ENCODE measurements at places on chromosomes 3 and 15.

DNA sequence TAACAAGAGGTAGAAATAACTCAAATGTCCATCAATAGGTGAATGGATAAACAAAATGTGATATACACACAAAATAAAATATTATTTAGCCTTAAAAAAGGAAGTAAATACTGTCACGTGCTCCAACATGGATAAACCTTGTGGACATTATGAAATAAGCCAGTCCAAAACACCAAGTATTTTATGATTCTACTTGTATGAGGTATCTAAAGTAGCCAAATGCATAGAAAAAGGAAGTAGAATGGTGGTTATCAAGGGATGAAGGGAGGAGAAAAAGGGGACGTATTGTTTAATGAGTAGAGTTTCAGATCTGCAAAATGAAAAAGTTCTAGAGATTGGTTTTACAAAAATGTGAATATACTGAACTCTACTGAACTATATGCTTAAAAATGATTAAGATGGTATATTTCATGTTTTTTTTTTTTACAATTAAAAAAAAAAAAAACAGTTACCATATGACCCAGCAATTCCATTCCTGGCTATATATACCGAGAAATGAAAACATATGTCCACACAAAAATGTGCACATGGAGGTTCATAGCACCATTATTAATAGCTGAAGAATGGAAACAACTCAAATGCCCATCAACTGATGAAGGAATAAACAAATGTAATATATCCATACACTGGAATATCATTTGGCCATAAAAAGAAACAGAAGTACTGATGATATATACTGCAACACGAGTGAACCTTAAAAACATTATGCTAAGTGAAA, 29.1 kb upstream of the MAP6D1 start:
- DNase-seq = no peak

DNA sequence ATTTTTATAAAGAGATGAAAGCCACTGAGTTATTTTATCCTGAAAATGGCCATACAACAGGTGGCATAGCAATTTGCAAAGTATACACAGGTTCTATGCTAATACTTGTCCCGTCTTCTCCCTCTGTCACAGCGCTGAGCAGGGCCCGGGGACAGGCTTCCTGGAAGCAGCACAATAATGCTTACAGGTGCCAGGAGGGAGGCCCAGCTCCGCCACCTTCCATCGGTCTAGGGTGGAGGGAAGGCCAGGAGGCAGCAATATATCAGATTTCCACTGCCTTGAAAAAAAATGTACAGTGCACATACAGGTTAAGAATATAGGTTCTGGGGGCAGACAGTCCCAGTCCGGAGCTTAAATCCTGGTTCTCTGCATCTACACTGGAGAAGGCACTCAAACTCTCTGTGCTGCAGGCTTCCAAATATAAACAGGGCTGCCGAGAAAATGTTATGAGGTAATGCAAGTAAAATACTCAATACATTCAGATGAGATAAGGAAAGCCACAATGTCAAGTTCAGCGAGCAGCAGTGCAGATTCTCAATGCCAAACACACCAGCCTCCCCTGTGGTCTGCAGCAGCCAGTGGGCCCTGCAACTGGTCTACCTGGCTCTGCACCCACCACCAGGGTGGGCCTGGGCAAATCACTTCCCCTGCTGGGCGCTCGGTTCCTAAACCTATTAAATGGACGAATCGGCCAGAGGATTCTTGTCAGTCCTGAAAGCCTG, 189.6 kb downstream of the XXYLT1 start:
- no peak for DNase-seq

GRCh38 chr3:57756528-57757401, 656 bp downstream of the SLMAP start:
- DNase-seq = peak; percentile 26

DNA sequence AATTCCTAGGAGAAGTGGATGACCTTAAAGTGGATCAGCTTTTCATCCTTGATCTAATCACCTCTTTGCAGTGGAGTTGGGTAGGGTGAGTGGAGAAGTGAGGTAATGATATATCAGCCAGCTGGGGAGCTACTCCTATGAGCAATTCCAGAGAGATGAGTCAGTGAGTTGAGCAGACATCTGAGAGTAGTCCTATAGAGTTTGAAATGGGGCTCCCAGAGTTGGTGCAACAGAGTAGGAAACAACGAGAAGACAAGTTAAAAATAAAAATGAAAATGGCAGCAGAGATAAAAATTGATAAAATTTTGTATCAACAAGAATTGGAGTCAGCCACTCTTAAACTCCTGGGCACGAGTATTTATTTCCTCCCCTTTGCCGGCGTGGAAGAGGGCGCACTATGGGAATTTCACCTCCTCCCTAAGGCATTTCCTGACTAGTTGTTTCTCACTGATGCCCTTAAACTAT, 150.8 kb upstream of the DPH6 start:
- no peak for DNase-seq

- no peak for DNase-seq
Measured at GRCh38 chr3:126782536-126782935, 78.5 kb downstream of the CHCHD6 start.

- DNase-seq = no peak
Measured at GRCh38 chr15:73887481-73887880, 14.1 kb downstream of the TBC1D21 start.

- no peak for DNase-seq
Measured at GRCh38 chr15:75314552-75315290, 21.1 kb upstream of the COMMD4 start.

DNA sequence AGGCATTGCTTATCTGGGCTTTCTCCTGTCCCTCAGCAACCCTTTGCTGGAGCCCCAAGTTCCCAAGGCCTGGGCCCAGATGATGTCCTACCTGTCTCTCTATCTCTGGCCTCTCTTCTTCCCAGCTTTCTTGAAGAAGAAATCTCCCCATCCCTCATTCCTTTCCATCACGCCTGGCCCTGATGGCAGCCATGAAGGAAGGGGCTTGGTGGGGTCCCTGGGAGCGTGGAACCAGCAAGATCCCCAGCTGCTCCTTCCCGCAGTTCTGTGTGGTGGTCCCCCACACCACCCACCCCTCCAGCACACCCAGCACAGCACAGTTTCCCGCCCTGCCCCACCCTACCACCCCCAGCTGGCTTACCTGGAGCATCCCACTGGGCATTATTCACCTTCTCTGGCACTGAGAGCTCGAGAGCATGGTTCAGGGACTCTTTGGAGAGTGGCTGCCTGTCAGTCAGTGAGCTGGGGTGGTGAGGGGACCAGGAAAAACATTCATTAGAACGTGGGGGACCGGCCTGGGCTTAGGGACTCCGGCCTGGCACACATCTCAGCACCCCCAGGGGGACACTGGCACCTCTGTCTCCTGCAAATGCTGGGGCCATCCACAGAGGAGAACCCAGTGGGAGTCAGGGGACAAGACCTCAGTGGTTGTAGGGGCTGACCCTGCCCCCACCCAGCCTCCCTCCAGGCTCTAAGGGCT, 26.6 kb downstream of the ACSBG1 start:
- no peak for DNase-seq

DNA sequence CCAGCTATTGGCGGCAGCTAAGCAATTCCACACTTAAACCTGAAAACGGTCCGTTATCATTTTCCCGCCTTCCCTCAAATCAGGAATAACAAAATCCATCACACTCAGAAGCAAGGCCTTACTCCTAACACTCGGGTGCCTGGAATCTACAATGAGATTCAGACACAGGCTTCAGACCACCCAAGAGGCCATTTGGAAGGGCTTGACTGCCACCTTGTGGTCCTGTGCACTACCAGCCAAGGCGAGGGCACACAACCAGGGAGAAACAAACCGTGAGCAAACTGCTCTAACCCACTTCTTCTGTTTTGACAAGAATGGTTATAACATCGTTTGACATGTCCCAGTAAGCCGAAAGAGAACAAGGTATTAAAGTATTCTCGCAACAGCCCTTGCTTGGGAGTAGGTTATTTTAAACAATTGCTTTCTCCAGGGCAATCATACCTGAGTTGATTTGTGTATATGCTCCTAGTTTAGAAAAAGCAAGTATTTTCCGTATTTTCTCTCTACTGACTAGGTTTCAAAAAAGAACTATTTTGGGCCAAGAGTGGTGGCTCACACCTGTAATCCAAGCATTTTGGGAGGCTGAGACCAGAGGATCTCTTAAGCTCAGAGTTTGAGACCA, 40.1 kb upstream of the TAFA4 start:
- DNase-seq = no peak

DNA sequence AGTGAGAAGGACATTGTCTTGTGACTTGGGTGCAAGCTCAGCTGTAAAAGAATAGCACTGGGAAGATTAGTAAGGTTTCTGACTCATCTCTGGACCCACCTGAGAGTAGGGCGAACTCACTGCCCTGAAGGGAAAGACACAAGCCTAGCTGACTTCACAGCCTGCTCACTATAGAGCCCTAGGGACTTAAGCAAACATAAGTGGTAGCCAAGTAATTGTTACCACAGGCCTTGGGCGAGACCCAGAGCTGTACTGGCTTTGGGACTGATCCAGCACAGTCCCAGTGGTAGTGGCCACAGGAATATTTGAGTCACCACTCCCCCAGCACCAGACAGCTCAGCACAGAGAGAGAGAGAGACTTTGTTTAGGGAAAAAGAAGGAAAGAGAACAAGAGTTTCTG, 429.9 kb downstream of the TBL1XR1 start:
- DNase-seq = no peak

DNA sequence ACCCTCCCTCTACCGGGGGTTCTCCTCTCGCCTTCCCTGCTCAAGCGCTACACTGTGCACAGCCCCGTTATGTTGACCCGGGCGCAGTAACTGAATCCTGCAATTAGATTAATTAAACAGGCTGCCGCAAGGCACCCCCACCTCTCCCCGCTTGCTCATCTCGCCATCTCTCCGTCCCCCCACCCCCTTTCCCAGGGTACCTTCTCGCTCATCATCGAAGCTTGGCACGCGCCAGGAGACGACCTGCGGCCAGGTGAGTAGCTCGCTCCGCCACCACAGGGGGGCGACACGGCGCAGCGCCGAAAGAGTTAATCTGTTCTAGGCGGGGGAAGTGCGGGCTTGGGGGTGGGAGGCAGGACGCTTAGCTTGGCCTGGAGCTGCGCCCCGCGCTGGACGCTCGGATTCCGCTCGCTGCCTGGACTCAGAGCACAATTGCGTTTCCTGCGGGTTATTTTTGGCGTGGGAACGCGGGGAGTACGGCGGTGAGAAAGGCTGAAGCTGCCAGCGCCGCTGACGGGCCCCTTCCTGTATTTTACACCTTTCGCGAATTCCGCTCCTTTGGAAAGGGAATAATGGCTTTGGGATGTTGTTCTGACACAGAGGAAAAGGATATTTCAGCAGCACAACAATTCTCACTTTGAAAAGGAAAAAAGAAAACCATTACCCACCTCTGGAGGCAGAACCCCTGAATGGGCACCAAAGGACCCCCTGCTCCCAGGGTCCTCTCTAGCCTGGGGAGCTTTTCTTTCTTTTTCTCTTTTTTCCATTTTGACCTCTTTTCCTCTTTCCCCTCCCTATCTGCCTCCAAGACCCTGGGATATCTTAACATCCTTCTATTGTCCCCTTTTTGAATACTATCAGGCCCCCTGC, 1.5 kb downstream of the DLL4 start:
- no peak for DNase-seq

DNA sequence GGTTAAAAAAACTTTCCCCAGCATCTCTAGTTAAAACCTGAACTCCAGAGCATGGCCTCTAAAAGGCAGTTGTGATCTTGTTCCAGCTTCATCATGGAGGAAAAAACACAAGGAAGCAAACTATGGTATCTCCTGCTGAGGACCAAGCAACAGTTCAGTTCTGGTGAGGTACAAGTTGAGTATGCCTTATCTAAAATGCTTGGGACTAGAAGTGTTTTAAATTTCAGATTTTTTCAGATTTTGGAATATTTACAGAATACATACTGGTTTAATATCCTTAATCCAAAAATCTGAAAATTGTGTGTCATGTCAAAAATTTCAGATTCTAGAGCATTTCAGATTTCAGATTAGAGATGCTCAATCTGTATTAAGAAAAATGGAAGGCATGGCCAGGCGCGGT, 9.7 kb downstream of the DBR1 start:
- no peak for DNase-seq

GRCh38 chr15:27490867-27491595, 520.0 kb downstream of the GABRG3 start:
- DNase-seq = no peak

DNA sequence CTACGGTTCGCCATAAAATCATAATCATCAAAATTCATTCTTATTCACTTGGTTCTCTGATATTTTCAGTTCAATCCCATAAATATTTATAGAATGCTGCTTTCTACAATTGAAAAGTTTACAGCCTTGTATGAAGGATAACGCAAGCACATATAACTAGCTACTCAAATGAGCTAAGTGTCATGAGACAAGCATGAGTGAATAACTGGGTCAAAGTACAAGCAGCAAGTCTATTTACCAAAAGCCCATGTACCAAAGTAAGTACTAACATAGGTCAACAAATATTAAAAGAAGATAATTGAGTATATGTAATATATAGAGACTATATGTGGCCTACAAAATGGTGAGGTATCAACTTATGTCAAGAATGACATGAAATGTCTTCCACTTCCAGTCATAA, 596.6 kb downstream of the GBE1 start:
- DNase-seq = no peak

DNA sequence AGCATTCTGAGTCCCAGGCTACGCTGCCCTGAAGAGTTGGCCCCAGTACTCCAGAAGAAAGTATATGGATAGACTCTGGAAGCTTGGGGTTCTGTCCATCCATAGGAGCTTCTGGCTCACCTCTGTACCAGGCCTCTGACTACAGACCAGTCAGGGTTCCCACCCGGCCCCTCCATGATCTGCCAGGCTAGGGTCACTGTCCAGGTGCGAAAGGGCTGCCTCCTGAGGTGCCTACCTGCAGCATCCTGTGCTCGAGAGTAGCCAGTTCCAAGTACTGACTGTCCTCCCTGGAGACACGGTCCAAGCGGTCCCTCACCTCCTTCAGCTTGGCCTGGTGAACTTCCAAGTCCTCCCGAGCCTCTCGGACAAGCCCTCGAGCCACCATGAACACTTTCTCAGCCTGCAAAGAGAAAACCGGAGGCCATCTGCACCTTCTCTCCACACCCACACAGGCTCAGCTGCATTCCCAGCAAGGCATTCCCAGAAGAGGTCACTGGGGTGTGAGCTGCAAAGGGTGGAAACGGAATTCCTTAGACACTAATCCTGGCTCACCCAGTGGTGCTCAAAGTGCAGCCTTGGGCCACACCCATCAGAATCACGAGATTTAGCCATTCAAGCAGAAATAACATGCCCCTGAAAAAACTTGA, 3.7 kb upstream of the PLXNB1 start:
- no peak for DNase-seq

- DNase-seq = no peak
Measured at GRCh38 chr15:99328106-99329072, 77.1 kb downstream of the LRRC28 start.

DNA sequence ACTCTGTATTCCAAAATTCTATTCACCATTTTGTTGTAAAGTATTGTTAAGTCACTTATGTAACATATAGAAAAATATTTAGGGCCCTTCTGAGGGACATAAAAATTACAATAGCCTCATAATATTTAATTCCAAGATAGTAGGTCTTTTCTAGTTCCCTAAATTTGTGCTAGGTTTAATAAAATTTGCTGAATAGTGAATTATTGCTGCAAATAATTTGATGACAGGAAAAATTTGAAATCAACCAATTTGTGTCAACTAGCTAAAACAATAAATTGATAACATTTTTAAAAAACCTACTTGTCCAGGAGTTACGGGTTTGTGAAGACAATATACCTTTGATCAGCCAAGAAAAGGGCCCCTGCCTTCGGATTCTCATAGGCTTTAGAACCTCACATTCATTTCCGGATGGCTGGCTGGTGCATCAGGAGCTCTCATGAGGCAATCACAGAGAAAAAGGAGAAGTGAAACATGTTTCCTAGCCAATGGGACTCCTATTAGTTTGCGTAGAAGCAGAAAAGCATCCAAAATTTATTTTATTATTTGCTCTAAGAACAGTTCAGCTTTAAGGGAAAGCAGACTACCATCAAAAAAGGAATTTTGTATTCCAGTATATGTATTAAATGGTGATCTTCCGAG, 177.2 kb downstream of the LRRC3B start:
- DNase-seq = no peak
